Activated CD8-positive, alpha-beta memory T cell treated with anti-CD3 and anti-CD28 coated beads for 1 hour (primary cell): ENCODE measurements at places on chromosomes 6 and 20.

- DNase-seq, result no peak
These were observed 106.8 kb upstream of the EXOC2 start for GRCh38 chr6:799769-800168.

- no peak for DNase-seq
These were observed 763.2 kb upstream of the FLRT3 start for GRCh38 chr20:15100506-15101160.

- DNase-seq, result no peak
These were observed 26.8 kb downstream of the TRMT6 start for GRCh38 chr20:5923493-5923892.

GRCh38 chr6:84492241-84493165, 265.1 kb upstream of the CEP162 start:
- DNase-seq, result no peak

DNA sequence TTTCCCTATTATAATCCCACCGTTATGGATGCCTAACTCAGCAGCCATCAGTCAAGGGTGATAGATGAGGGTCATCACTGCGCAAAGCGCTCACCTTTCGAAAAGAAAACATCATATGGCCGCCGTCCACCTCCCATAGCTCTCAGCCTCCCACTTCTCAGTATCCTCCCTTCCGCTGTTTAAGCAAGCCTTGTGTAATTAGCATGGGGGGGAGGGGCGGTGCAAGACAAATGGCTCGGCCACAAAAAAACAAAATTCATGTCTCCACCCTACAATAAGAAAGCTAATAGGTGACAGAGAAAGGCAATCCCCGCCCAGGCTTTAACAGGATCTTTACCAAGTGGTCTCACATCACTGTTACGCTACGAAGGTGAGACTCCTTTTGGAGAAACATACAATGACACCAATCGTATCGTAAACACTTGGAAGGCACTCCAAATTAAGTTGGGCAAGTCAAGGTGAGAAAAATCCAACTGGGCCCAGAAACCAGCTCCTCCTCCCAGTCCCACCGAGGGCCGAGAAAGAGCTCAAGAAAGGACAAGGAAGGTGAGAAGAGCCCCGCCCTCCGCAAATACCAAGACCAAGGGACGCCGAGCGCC, 645 bp downstream of the DDX39B start:
- DNase-seq, result peak; percentile 47

- no peak for DNase-seq
These were observed 2.2 kb upstream of the QKI start for GRCh38 chr6:163412341-163412740.

- DNase-seq, result no peak
These were observed 41.4 kb downstream of the KIZ start for GRCh38 chr20:21167261-21167660.

DNA sequence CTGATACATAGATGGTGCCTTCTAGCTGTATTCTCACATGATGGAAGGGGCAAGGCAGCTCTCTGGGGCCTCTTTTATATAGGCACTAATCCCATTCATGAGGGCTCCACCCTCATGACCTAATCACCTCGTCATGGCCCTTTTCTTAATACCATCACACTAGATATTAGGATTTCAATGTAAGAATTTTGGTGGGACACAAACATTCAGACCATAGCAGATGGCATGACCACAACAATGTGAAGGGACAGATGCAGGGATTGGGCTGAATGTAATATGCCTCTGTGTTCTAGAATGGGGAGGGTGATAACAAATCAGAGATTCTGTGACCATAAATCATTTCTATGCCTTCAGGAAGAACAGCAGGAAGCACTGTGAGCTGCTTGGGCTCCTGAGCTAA, 145.8 kb downstream of the LCA5 start:
- no peak for DNase-seq

DNA sequence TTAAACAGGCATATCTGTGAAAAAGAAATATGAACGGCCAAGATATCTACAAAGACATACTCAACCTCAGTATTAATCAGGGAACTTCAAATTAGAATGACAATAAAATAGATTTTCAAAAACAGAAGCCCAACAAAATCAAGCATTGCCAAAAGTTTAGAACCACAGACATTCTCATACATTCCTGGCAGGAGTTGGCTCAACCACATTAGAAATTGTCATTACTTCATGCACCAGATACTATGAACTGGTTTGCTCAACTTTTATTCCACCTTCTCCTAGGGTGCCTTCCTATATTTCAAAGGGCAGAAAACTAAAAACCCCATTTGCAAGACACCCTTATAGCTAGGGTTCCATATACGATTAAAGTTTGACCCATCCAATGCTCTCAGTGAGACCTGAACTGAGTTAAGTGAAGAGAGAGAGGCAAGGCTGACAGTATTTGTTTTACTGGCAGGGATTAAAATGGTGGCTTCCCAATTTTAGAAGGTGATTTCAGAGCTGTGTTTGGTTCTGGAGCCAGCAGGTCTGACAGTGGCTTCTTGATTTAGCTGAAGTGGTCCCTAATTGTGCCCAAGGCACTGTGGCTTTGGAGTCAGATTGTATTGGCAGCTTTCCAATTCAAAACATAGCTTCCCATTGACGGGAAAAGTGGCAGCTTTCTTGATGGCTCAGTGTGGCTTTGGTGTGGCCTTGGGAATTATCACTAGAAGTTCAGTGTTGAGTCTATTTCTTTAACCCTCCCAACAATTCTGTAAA, 77.1 kb upstream of the CDYL start:
- DNase-seq, result no peak

- DNase-seq, result no peak
These were observed 66.3 kb downstream of the NCOA3 start for GRCh38 chr20:47568019-47568418.

DNA sequence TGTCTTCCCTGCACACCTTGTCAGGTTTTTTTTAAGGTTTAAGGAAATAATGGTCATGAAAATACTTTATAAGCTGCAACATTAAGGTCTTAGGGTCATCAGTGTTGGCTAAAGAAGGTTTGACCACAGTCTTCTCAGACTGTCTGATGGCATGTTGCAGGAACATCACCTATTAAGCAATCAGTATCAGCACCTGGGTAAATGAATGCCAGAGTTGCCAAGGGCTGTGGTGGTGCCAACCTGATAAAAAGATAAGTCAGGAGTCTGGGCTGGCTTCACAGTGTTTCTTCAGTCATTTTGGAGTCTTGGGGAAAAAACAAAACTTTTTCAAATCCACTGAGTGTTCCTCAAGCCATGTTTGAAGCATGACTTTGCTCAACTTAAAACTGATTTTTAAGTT, 61.5 kb upstream of the VSTM2L start:
- DNase-seq, result no peak

GRCh38 chr6:34546551-34547321, 9.4 kb downstream of the SPDEF start:
- no peak for DNase-seq

- no peak for DNase-seq
These were observed 74.6 kb downstream of the TMEM244 start for GRCh38 chr6:129786548-129786947.

DNA sequence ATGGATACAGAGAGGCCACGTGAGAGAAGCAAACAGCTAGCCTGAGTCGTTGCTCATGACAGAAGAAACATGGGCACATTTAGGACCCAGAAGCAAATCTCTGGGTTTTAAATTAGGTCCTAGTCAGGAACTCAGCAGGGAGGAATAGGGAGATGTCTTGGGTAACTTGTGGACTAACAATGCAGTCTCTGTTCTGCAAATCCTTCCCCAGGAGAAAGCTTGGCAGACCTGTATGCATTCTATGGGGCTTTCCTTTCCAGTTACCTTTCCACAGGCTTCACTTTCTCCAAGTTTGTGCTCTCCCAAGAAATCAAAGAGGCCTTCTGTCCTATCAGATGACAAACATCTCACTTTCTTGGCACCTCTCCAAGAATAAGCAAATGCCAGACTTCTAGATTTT, 47.2 kb upstream of the PLCB4 start:
- no peak for DNase-seq

- no peak for DNase-seq
These were observed 154.2 kb upstream of the MAFB start for GRCh38 chr20:40843251-40843650.

GRCh38 chr6:4259391-4259790, 124.0 kb upstream of the ECI2 start:
- no peak for DNase-seq

- no peak for DNase-seq
These were observed 59.3 kb upstream of the STMND1 start for GRCh38 chr6:17042422-17043147.
